ENCODE measurements at places on chromosomes 7 and 10. TPM values are rescaled to one million over a fixed set of nuclear protein-coding genes. Genes with fewer than 3 reads are reported as not detected.

DNA sequence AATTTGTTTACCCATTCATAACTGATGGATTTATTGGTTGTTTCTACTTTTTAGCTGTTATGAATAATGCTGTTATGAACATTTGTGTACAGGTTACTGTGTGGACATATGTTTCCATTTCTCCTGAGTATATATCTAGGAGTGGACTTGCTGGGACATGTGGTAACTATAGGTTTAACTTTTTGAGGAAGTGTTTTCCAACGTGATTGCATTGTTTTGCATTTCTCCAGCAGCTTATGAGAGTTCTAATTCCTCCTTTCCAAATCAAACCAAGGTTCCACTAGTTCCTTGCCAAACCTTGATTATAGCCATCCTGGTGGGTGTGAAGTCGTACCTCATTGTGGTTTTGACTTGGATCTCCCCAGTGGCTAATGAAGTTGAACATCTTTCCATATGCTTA lies 2.6 kb upstream of the PRF1 start:
- DNase-seq: no peak

- no peak for DNase-seq
Measured at GRCh38 chr7:135939261-135939812, 37.8 kb downstream of the MTPN start.

DNA sequence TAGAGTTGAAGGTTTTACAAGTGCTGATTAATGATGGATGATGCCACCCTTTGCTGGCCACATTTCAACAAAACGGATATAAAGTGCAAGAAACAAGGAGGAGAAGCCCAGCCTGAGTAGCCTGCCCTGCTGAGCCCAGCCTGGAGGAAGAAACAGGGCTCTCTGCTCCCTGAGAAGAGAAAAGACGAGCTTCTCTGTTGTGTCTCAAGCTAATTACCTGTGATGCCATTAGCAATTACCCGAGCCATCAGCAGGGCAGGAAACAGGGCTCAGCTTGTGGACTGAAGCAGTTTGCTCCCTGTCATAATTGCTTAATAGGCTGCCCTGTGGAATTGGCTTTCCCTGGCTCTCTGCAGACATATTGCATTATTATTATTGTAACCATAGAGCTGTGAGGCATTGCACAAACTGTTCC lies 709.3 kb upstream of the AUTS2 start:
- no peak for DNase-seq

Gene CALHM1
- not detected for total RNA-seq

DNA sequence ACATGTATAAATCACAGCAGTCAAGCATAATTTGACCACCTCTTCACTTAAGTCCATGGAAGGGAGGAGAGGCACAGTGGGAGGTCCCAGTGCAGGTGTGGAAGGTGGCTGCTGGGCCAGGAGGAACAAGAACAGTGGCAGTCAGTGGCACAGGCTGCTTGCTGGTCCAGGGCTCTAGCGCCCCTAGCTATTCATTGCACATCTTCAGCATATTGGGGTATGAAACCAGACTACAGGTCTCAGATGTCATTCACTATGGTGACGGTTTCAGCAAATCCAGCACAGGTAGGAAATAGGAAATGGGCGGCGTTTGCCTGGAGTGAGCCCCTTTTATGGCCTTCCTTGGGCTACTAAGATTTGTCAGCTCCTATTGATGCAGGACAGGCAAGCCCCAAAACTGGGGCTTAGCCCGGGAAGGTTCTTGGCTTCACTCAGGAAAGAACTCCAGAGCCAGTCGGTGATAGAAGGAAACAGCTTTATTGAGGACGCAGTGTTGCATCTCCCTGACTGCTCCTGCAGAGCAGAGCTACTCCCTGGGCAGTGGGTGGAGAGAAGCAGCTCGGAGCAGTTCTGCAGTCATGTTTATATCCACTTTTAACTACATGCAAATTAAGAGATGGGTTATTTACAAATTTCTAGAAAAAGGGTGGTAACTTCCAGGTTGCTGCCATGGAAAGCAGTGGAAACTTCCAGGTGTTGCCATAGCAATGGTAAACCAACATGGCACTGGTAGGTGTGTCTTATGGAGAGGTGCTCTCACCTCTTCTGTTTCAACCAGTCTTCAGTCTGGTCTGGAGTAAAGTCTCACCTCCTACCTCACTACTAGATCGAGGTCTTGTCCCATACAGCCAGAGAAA lies 608.8 kb downstream of the PARD3 start:
- no peak for DNase-seq

Gene DDIT4
- 192 TPM for total RNA-seq

Gene GPR15LG
- not detected for total RNA-seq

Gene STOX1
- 1.8 TPM for total RNA-seq

Gene FAM25C
- total RNA-seq: not detected

GRCh38 chr7:91375378-91375777 lies 111.1 kb downstream of the FZD1 start:
- no peak for DNase-seq

DNA sequence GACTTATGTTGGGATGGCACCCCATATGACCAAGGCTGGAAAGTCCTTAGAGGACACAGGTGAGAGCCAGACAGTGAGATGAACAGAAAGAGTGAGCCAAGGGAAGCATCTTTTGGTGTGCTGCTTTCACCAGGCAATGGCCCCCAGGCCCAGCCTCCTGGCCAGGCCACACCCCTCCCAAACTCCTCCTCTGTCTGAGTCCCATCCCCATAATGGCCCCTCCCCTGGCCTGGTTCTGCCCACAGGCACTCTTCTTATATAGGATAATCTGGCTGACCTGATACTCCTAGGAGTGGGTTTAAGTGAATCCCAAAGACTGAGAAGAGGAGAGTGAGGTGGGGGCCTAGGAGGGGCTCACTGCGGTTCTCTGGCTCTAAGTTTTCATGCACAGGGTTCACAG lies 252.5 kb downstream of the RPS24 start:
- no peak for DNase-seq

Gene ACTL6B
- not detected for total RNA-seq

- peak; percentile 81 for DNase-seq
Measured at GRCh38 chr7:37208528-37208927, 240.1 kb downstream of the ELMO1 start.

DNA sequence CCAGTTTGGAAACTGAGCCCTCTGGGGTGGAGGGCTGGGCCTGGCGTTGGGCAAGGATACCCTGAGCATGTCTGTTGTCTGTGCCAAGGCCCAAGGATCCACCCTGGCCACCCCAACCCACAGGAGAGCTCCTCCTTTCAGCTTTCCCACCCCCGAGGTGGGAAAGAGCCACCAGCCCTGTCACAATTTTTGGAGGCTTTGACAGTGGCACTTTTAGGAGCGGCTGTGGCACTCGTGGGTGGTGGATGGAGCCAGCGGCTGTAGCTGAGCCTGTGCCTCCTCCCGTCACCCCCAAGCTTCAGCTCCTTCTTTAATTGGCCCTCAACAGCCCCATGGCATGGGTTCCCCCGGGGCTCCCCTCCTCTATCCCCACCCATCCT lies 18.2 kb upstream of the ZNF862 start:
- DNase-seq: no peak

Gene PLEKHS1
- not detected for total RNA-seq

DNA sequence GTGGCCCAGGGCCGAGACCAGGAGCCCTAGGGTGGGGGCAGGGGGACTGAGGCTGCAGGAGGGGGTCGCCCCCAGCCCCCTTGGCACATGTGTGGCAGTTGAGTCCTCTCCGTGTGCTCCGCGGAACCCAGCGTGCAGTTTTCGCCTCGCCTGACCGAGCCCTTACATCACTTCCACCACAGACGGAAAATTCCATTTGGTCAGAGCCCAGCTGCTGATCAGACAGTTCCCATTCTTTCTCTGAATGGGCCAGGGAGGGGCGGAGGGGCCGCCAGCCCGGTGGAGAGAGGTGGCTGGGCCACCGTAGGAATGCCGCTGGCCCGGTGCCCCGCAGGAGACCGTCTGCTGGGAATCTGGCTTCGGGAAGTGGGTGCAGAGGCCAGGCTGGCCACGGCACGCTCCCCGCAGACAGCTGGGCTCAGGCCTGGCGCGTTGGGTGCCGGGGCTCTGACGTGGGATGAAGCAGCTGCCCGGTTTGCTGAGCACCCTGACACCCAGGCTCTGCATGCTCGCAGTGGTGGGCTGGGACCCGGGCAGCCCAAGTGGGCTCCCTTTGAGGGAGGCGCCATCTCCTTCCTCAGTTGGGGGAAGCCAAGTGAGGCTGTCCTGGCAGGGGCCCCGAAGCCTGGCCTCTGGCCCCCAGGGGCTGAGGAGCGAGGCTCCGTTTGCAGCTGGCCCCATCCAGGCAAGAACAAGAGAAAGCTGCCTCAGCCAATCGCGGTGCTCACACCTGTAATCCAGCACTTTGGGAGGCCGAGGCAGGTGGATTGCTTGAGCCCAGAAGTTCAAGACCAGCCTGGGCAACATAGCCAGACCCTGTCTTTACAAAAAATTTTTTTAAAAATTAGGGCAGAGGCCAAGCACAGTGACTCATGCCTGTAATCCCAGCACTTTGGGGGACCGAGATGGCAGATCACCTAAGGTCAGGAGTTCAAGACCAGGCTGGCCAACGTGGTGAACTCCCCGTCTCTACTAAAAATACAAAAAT lies 9.9 kb downstream of the TTYH3 start:
- peak; percentile 81 for DNase-seq

Gene CLDN4
- total RNA-seq: not detected

Gene DRGX
- total RNA-seq: not detected

DNA sequence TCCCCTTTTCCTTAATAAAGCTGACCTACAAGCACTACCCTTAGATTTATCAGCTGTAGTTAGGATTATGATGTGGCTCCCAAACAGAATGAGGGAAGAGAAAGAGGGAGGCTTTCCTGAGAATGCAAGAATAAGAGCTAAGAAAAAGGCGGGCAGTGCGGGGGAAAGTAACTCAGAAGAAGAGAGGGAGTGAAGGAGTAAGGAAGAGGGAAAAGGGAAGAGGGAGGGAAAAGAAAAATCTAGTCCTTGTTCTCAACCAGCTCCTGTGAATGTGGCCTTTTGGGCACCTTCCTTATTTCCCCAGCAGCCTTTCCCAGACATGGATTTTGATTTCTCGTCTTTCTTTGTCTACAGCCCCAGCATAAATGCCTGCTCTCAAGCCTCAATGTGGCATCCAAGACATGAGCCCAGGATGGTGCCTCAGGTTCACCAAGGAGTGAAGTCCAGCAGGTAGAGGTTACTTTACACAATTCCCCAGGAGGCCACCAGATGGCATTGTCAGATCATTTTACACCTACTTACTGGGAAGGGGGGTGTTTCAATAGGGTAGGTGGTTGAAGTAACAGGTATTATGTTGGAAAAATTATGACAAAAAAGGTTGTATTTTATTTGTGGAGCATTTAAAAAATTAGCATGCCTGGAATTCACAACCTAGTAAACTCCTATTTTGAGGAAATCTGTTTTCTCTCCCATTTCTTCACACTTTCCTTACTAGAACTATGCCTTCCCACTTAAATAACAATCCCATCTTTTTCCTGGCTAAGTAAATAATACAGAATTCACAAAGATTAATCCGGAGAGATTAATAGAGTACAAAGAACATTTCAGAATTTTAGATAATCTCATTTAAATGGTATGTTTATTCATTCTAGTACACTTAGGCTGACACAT lies 106.5 kb downstream of the HTR7 start:
- DNase-seq: peak; percentile 69

DNA sequence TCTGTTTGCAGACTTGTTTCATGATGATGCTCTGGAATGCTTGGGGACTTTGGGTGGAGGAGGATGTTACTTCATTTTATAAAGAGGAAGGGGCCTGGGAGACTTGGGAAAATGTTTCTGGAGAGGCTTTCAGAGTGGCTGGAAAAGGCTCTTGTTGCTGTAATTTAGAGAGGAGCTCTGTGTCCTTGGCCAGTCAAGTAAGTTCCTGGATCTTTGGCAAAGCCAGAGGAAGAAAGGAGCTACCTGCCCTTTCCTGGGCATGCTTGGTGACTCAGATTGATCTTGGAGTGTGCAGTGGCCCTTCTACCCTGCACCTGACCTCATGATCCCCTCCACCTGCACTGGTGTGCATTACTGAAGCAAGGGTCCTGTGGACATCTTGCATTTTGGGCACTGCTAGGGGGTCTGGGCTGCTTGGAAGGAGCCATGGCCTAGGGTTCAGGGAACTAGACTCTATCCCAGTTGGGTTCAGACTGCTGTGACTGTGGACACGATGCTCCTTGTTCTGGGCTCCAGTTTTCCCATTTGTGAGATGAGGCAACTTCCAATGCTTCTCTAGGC lies 56.1 kb downstream of the ADCYAP1R1 start:
- no peak for DNase-seq

Gene SAMD9L
- 2.4 TPM for total RNA-seq

DNA sequence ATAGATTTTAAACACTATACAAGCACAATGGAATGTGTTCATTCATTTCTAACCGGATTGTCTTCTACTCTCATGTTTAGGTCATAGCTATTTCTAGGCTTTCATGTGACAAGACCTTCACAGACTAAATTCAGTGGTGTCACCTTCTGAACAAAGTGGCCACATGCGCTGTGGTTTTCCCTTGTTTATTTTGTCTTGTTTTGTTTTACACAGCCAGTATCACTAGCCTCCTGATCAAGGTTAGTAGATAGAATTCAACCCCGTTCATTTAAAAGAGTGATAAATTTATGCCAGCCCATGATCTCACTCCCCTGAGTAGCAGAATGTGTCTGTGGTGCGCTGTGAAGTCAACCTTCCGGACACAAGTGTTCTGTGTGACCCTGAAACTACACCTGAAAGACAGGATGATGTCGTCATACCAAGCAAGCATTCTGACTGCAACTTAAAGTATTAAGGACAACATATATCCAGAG lies 209.1 kb downstream of the CREB5 start:
- DNase-seq: no peak

Gene SYT15B
- not detected for total RNA-seq

DNA sequence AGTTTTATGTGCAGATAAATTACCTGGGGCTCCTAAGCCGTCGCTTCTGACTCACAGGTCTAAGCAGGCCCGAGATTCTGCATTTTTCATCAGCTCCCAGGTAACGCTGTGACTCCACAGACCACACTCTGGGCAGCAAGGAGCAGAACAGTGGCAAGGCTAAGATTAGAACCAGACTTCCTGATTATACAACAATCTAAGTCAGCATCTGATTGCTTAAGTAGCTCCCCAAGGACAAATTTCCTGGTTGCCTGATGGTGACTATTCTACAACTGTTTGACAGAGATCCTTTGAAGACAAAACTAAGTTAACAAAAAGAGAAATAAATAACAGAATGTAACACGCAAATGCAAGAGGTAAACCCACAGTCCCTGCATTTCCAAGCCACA lies 69.0 kb downstream of the CREB3L2 start:
- no peak for DNase-seq

Gene ASZ1
- total RNA-seq: 1.0 TPM

All from SK-MEL-5 (cell line).